ENCODE measurements at places on chromosomes 12 and 14. TPM values are rescaled to one million over a fixed set of nuclear protein-coding genes. Genes with fewer than 3 reads are reported as not detected.

- no peak for DNase-seq
Observed at GRCh38 chr12:118219772-118220171, 83.8 kb downstream of the PEBP1 start.

DNA sequence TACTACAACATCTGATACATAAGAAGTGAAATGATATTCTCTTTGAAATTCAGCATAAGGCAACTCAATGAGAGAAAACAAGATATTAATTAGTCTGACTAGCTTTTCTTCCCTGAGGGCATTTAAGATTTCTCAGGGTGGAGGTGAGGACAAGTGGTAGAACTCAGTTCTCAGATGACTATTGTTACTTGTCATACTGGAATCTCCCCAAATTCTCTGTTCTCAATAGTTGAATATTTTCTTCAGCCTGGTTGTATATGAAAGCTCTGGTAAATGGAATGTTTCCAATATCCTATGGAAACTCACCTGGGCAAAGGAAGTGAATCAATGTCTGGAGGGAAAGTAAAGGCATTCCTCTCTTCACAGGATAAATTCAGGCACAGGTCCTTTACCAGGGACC is 18.2 kb upstream of the ITGA5 start:
- DNase-seq, result no peak

DNA sequence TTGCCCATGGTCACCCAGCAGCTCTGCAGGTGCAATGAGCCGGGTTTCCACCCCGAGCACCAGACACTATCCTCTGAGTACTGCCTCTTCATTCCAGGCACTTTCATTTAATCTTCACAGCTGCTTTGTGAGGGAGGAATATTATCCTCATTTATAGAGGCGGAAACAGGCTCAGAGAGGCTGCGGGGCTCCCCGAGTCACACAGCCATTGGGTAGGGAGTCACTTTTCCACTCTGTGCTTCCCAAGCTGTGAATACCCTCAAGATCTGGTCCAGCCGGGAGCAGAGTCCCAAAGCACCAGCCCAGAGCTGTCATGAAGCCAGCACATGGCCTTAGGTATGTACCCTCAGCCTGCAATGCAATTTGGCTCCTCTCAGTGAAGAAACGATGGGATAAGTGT is 51.7 kb upstream of the RIN3 start:
- no peak for DNase-seq

The WDHD1 gene
- polyA plus RNA-seq, result 4.2 TPM

The RPL10L gene
- polyA plus RNA-seq, result not detected

DNA sequence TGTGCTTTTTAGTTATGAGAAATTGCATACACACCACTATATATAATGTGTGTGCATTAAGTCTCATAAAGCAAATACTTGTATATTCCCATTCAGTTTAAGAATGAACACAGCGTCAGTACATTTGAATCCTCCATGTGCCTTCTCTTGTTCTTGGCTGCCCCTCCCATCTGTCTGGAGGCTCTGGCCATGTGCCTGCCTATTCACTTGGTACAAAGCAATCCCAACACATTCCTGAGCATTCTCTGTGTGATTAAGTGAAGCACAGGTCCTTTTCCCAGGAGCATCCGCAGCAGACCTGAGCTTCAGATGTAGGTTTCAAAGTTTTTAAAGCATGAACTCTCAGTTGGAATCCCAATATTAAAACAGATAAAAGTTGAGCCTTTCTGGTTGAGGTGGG is 58.7 kb downstream of the POLR3B start:
- no peak for DNase-seq

GRCh38 chr14:75399843-75400775 is 27.7 kb upstream of the JDP2 start:
- DNase-seq, result no peak

- no peak for DNase-seq
Observed at GRCh38 chr12:129190827-129191226, 337.5 kb downstream of the GLT1D1 start.

GRCh38 chr12:84919271-84919670 is 6.7 kb upstream of the SLC6A15 start:
- DNase-seq, result no peak

GRCh38 chr12:27998170-27998569 is 25.6 kb upstream of the PTHLH start:
- DNase-seq, result no peak

Measured in AG04450 (cell line).